ENCODE measurements at places on chromosomes 4 and X.
A peak's percentile ranks its signal among the peaks of the same experiment; 100 is the strongest.

DNA sequence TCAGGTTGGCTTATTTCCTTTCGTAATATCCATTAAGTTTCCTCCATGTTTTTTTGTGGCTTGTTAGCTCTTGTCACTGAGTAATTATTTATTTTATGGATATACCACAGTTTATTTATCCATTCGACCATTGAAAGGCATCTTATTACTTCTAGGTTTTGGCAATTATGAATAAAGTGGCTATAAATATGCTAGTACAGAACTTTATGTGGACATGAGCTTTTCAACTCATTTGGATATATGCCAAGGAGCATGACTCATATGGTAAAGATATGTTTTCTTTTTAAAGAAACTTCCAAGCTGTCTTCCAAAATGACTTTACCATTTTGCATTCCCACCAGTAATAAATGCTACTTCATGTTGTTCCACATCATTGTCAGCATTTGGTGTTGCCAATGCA lies 803.6 kb downstream of the GLUD2 start:
- peak; percentile 57 for DNase-seq

DNA sequence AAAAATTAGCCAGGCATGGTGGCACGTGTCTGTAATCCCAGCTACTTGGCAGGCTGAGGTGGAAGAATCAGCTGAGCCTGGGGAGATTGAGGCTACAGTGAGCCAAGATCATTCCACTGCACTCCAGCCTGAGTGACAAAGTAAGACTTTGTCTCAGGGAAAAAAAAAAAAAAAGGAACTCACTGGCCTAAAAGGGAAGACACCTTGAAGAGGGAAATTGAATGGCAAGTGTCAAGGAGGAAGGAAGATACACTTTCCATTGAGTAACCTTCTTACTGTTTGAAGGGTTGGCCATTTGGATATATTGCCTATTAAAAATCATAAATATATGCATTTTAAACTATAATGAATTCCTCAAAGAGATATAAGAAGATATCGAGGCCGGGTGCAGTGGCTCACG lies 147.5 kb upstream of the FAM241A start:
- no peak for DNase-seq

GRCh38 chr4:113950207-113950606 lies 29.2 kb downstream of the ARSJ start:
- DNase-seq, result no peak

DNA sequence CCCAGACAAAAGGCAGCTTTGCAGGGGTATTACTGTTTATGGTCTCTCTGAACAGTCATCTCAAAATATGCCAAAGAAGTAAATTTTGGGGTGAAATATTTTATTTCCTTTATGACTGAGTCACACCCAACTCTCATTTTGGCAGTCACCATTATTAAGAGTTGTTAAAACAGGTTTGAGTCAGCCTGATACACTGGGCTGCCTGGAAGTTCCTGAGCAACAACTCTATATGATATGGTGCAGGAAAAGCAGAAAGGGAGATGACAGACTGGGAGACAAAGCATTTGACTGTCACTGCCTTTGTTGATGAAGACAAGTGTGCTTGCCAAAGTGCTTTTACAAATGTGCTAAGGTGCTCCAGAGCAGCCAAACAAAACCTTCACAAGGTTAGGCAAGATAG lies 1263.5 kb downstream of the PCDH7 start:
- DNase-seq, result no peak
